ENCODE measurements at places on chromosomes 16 and 17. TPM values are rescaled to one million over a fixed set of nuclear protein-coding genes. Genes with fewer than 3 reads are reported as not detected.

The GSG1L gene
- polyA plus RNA-seq: 0.53 TPM

The WFDC1 gene
- 67.2 TPM for polyA plus RNA-seq

The CMIP gene
- 29.4 TPM for polyA plus RNA-seq

The TP53TG3B gene
- polyA plus RNA-seq: not detected

The TBC1D3I gene
- not detected for polyA plus RNA-seq

The MRPL10 gene
- polyA plus RNA-seq: 80.9 TPM

The EPX gene
- not detected for polyA plus RNA-seq

The XYLT1 gene
- polyA plus RNA-seq: 10.1 TPM

The ARMC7 gene
- 9.6 TPM for polyA plus RNA-seq

The IL34 gene
- polyA plus RNA-seq: 2.8 TPM

GRCh38 chr17:76547642-76548202 lies 7.9 kb downstream of the PRCD start:
- no peak for DNase-seq

DNA sequence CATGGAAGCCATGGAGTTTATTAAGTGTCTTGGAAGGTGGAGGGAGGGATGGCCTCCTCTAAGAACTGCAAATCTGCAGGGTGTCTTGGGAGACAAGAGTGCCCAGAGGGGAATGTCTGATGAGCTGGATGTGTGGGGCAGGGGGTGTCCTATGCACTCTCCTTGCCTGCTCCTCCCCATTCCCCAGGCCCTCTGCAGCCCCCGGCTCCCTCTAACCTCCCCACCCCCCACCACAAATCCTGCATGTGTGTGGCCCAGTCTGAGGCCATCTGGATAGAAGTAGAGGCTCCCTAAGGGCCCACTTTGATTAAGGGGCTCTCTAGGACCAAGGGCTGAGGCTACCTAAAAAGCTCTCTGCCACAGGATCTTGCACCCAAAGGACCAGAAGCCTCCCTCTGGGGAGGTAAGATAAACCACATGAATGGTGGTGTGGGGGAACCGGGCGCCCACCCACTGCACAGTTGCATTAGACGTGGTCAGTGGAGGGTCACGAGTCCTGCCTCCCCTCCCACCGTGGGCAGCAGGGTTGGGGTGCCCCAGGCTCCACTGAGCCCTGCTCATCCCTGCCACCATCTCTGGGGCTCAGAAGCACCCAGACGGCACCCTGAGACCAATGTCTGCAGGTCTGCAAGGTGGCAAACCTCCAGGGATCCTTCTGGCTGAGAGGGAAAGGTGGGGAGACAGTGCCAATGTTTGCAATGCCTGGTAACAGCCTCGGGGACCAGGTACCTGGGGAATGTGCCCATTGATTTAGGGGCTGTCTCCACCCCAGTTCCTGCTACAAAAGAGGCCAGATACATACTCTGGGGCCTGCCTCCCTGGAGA lies 618 bp downstream of the AANAT start:
- DNase-seq: no peak

DNA sequence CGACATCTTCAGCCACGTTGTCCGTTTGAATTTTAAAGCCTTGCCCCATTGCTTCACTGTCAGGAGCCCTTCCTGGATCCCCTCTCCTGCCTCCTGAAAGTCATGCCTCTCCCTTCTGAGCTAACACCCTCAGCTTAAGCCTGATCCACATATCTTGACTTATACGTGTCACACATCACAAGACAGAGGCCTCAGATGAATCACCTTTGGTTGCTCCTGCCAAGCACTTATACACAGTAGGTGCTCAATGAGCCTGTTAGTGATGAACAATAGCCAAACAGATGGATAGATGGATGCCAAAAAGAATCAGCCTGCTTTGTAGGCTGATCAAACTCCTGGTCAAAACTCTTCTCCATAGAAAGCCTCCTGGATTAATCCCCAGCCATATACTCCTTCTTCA lies 31.8 kb downstream of the PITPNM3 start:
- DNase-seq: no peak

- no peak for DNase-seq
Observed at GRCh38 chr16:74982256-74982655, 2.7 kb downstream of the WDR59 start.

DNA sequence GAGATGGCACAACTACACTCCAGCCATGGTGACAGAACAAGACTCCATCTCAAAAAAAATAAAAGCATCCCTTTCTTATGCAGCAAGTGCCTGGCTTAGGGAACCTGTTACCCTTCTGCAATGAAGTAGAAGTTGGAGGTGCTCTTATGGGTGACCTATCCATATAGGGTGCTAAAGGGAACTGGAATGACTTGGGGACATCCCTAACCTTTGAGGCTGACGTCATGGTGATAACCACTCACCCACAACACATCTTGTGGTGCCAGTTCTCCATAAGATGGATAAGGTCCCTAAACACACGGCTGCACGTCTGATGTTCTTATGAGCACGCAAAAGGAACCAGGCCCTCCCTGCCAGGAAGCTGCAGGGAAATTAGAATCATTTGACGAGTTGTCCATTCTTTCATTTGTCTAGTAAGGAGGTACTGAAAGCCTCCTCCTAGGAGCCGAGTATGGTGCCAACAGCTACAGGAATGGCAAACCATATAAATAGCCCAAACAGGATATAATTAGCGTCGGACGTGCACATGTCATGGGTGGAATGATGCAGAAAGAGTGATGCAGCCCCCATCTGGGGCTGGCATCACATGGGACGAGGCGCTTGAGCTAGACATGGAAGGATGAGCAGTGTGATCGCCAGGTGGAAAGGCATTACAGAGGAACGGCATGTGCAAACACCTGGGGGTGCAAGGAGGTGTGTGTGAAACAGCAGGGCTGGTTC lies 52.5 kb downstream of the ARHGAP27 start:
- no peak for DNase-seq

- no peak for DNase-seq
Observed at GRCh38 chr16:546909-547770, 13.1 kb upstream of the PRR35 start.

- DNase-seq: no peak
Observed at GRCh38 chr17:5630434-5630833, 46.1 kb upstream of the NLRP1 start.

DNA sequence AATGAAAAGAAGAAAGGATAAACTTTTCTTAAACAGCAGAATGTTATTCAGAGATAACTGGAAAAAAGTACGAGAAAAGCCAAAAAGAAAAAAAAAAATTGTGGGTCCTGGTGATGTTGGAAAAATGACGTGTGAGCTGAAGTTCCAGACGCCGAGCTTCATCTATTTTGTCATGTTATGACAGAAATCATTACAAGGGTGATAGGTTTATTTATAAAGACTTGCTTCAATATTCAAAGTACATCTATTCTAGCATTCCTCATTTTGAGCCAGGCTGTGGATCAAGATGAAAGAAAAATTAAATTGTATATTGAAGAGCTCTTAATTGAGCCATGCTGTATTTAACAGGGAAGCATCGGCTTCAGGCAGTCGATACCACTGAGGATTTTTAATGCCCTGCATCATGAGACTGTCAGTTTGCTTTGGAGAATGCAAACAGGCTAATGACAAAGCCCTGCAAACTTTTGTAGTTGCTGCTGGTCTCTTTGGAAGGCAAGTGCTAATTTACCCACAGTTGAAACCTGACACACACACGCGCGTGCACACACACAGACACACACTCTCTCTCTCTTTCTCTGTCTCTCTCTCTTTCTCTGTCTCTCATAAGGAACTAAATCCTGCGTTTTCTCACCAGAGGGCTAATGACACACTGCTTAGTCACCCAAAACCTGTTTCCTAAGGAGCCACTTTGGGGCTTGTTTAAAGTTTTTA lies 110.7 kb downstream of the WWOX start:
- DNase-seq: no peak

DNA sequence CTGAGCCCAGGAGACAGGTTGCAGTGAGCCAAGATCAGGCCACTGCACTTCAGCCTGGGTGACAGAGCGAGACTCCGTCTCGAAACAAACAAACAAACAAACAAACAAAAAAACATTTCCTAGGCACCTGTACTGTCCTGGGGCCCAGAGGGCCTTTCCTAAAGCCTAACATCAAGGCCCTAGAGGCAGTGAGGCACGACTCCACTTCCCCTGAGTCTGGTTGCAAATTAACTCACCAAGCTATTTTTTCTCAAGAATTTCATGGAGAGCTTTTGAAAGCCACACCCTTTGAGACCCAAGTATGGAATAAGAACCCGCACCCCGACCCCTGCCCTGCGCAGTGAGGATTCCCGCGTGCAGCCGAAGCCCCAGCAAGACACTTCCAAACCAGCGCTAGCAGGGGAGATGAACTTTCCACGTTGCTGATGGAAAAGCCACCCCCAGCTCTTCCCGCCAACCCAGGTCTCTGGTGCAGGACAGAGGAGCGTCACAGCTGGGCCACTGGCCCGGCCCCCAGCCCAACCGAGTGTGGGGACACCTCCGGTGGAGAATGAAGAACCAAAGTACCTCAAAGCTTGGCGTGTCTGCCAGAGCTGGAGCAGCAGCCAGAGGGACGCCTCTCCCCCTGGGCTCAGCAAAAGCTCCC lies 1.2 kb downstream of the CHST5 start:
- DNase-seq: no peak

GRCh38 chr16:49524216-49524946 lies 150.8 kb downstream of the C16orf78 start:
- no peak for DNase-seq

DNA sequence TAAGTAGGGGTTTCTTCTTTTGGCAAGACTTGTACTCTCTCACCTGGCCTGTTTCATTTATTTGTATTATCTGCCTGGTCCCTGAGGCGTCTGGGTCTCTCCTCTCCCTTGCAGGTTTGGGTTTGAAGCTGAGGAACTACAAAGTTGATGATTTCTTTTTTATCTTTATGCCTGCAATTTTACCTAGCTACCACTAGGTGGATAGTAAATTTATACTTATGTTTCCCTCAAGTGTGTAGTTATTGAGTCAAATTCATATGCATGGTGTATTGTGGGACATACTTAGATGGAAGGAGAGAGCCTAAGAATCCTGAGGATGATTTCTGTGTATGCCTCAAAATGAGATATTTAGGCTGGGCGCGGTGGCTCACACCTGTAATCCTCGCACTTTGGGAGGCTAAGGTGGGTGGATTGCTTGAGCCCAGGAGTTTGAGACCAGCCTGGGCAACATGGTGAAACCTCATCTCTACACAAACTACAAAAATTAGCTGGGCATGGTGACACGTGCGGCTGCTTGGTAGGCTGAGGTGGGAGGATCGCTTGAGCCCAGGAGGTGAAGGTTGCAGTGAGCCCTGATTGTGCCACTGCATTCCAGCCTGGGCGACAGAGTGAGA lies 13.6 kb downstream of the TMEM98 start:
- DNase-seq: no peak

DNA sequence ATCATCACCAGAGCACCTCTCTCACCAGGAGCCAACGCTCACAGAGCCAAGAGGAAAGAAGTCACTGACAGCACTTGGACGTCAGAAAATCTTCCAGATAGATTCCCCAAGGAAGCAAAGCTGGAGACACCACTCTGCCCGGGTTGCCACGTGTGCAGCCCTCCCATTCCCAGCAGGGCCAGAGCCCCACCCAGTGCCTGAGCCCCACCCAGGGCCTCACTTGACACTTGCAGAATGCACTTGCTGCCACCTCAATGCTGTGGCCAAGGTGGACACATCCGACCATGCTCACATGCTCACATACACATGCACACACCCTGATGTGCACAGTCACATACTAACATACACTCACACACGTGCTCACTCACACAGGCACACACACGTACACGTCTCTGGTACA lies 240.7 kb downstream of the RBFOX3 start:
- no peak for DNase-seq

DNA sequence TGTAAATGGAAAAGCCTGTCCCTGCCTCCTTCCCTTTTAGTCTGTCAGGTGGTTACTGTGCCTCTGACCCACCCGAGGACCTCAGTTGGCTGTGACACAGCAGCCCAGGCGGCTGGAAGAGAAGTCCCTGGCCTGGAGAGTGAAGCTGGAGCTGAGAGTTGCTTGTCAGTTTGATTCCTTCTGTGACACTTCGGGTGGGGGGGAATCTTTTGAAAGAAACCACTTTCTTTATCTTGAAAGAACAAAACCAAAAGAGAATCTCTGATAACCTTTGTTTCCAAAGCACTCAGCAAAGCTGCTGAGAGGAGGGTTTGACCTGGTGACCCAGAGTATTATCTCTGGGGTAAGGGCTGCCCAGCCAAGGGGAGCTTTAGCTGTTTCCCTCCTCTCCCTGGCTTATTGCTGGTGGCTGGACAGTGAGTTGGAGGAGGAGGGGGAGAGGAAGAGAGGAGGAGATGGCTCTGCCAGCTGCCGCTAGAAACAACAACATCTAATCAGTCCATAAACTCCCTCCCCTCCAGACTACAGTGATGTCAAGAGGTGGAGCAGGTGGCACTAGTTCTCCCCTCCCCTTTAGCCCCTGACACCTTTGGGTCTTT lies 34.0 kb downstream of the YPEL2 start:
- DNase-seq: no peak

DNA sequence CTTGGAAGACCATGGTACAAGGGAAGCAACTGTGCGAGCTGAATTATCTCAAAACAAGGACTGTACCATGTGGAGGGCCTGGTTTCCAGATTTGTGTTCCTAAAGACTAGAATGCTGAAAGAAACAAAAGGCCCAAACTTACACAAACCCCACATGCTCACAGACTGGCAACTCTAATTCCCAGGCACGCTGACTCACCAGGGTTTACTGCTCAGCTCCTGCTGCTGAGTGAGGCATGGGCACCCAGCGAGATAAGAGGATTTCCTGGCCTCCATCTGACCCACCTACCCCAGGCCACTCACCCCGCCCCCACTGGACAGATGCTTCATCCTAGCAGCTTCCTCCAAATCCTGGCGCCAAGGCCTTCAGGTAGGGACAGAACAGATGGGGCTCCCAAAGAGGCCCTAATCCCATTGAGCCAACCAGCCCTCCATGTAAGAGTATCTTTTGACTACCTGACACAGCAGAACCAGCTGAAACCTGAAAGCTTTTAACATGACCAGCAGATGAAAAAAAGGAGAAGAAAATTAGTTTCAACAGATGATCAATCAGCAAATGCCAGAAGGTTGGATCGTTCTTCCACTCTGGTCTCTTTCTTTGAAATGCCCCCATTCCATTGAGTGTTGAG lies 33.9 kb downstream of the DCUN1D3 start:
- no peak for DNase-seq

GRCh38 chr16:67613808-67614207 lies 31.1 kb upstream of the CARMIL2 start:
- DNase-seq: no peak

DNA sequence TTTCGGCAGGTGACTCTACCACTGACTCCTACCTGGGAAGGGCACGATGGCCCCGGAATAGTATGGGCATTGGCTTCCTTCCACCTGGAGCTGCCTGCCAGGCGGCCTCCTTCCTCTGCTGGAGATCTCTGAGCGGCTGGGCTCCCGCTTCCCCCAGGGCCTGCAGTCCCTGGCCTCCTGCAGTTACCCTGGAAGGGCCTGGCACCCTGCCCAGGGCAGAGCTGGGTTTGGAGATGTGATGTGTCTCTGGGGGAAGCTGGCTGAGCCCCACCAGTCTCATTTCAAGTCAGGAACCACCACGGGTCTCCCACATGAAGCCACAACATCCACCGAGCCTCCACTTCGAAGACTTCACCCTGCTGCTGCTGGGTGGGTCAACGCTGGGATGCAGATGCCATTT lies 97.9 kb downstream of the IRF8 start:
- DNase-seq: no peak
